ENCODE measurements at places on chromosomes 16 and 17.

- DNase-seq, result no peak
Observed at GRCh38 chr16:12002447-12003006, 26.0 kb downstream of the SNX29 start.

DNA sequence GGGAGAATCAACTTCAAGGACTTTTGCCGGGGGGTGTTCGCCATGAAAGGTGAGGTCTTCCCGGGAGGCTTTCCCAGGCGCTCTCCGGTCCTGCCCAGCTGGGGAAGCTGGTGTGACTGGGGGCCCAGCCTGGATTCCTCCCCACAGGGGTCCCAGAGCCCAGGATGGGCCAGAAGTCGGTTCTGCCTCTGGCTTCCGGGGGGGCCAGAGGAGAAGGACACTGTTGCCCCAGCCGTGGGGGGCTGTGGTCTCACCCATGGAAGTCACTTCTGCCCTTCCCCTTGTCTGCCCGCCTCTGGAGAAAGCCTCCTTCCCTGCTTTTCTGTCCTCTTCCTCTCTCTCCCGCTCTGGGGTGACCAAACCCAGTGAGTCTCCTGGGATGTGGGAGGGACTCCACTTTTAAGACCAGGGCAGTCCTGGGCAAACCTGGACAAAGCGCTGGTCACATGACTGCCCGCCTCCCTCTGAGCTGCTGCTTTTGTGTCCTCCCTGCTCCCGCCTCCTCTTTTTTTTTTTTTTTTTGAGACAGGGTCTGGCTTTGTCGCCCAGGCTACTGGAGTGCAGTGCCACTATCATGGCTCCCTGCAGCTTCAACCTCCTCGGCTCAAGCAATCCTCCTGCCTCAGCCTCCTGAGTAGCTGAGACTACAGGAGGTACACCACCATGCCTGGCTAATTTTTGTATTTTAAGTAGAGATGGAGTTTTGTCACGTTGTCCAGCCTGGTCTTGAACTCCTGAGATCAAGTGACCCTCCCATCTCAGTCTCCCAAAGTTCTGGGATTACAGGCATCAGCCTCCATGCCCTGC lies 40.6 kb downstream of the RAB11FIP4 start:
- no peak for DNase-seq

DNA sequence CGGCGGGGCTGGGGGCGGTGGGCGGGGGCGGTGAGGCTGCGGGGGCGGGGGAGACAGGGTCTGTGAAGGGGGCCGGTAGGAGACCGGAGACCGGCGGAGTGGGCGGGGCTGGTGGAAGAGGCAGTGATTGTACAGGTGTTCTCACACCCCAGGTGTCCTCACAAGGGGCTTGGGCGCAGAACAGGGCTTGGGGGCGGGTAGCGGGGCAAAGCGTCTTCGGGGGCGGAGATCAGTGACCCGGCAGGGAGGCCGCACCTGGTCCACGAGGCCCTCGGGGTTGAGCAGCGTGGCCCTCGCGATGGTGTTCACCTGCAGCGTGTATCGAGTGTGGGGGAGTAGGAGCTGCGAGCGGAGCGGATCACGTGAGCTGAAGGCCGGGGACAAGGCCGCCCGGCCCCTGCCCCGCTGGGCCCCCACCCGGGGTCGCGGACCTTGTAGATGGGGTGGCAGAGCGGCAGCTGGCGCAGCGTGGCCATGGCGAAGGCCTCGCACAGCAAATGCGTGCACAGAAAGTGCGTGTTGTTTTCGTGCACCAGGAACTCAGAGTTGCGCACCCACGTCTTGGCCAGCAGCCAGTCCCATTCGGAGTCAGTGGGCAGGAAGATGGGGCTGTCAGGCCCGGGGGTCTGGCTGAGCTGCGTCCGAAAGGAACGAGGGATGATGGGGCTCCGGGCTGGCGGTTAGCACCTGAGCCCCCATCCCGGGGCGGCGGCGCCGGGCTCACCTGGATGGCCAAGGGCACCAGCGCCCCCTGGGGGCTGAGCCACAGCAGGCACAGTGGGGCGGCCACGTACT lies 8.5 kb downstream of the ALOXE3 start:
- DNase-seq, result no peak

DNA sequence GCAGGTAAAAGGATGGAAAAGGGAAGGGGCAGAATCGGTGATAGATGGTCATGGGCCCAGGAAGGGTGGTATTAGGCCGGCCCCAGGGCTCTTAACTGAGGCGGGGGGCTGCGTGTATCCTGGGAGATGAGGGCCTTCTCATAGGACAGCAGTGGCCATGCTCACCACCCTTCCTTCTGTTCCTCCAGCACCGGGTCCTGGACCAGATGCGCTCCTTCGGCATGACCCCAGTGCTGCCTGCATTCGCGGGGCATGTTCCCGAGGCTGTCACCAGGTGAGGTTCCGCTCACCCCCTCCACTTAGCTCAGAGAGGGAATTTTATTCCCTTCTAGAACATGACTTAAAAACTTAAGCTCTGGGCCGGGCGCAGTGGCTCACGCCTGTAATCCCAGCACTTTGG lies 2.4 kb downstream of the NAGLU start:
- no peak for DNase-seq

DNA sequence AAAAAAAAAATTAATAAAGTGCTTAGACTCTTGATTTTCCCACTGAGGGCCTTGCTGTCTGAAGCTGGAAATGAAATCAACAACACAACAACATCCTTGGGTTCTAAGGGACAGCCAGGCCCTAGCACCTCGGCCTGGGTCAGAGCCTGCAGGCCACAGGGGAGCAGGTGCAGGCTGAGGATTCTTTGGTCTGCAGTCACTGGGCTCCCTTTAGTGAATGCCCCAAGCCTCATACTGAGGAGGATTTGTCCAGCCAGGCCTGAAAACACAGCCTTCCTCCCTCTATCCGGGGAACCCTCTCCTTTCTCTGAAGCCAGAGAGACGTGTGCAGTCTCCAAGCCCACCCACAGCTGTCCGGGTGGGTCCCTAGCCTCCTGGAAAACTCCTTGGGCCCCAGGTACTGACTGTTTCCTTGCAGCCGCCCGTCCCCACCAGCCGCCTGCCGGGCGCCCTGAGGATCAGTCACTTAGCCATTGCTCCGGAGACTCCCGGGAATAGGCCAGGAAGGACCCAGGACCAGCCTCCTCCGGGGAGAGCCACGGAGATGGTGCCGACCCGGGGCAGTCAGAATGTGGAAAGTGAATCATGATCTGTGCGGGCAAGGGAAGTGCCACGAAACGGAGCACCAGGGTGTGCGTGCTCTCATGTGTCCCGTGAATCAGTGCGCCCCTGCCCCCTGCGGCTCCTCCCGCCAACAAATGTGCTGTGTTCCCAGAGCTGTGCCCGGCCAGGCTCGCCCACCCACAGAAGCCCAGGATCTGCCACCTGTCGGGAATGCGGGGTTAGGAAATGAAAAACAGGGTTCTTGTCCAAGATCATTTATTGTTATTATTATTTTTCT lies 91.0 kb downstream of the RTN4RL1 start:
- no peak for DNase-seq

DNA sequence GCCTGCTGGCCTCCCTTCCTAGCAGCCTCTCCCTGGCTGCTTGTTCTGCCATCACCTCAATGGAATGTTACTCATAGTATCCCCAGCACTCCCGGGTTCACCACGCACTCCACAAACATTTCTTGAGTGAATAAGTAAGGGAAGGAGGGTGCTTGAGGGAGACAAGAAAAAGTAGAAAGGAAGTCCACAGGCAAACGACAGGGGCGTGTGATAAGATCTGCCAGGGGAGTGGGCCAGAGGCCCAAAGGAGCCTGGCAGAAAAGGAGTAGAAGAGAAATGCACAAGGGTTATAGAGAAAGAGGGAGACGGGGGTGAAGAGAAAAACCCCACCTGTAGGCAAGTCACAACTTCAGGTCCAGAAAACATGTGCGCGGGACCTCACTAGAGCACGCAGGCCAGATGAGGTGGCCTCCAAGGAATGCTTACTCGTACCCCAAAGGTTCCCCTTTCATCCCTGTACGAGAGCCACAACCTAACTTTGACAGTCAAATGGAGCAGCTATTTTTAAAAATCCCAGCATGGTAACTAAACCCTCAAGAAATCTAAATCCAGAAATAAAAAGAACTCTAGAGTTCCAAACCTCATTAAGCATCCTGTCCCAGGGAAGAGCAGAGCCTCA lies 6.6 kb downstream of the ZDHHC7 start:
- DNase-seq, result peak; percentile 71

GRCh38 chr17:63911657-63912100 lies 621 bp upstream of the CSHL1 start:
- DNase-seq, result no peak

DNA sequence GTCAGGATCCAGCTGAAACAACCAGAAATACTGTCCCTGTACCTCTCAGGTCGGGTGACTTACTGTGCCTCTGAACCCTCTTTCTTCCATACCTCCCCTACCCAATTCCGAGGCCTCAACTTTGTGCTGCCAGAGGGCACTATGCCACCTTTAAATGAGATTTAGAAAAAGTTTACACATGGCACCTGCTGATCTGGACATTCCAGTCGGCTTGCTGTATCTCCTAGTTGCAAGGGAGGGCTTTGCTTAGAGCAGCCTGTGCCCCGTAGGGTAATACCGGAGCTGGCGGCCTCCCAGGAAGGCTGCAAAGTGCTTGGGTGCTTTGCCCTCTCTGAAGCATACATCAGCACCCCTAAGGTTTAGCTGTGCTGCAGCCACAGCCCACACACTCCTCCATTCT lies 306.0 kb upstream of the RBFOX1 start:
- DNase-seq, result no peak

GRCh38 chr16:31107465-31107867 lies 720 bp upstream of the BCKDK start:
- no peak for DNase-seq

GRCh38 chr16:10519929-10520868 lies 60.2 kb downstream of the EMP2 start:
- no peak for DNase-seq

DNA sequence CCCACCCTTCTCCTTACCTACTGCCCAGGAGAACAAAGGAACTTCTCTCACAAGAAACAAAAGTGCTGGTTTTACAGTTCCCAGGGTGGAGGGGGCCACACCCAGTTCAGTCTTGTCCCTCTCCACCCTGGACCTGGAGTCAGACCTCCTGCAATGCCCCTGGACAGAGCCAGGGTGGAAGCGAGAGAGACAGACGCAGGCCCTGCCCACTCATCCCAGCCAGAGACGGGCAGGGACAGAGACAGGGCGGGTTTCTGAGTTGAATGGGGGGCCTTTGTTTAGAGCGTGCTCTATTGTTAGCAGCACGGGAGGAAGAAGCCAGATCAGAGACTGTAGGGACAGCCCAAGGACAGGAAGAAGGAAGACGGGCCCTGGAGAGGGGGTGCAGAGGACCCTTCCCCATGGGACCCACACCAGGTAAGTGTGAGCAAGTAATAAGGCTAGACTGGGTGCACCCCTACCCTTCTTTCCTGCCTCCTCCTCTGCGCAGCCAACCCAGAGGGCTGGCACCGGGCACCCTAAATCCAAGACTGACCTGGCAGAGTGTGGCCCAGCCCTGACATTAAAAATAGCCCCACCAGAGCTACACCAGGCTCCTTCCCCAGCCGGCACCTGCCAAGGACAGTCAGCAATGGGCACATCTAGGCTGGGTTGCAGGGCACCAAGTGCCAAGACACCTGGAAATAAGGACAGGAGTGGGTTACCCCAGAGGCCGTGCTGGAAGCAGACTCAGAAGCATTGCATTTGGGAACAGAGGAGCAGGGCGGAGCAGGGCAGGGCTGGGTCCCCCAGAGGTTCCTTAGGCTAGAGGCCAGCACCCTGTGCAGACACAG lies 10.9 kb downstream of the JUP start:
- no peak for DNase-seq

DNA sequence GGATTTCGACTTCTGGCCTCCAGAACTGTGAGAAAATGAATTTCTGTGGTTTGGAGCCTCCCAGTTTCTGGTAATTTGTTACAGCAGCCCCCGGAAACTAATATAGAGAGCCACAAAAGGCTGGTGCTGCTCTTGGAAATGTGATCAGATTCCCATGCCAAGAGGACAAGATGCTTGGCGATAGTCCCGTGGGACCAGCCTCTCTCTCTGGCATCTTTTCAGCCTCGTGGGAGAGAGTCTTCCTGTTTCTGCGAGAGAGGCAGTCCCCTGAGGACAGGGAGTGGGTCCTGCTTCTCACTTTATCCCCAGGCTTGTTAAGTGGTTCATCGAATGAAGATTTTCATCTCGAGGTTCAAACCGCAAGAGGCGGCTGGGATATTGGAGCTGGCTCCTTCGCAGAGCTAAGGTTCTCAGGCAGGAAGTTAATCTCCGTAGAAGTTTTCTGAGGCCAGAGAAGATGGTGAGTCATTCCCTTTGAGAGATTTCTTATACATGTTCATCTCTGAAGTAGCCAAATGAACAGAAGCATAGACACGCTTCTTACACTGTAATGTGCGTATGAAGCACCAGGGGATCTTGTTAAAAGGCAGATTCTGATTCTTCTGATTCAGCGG lies 211.6 kb upstream of the SDK2 start:
- no peak for DNase-seq

DNA sequence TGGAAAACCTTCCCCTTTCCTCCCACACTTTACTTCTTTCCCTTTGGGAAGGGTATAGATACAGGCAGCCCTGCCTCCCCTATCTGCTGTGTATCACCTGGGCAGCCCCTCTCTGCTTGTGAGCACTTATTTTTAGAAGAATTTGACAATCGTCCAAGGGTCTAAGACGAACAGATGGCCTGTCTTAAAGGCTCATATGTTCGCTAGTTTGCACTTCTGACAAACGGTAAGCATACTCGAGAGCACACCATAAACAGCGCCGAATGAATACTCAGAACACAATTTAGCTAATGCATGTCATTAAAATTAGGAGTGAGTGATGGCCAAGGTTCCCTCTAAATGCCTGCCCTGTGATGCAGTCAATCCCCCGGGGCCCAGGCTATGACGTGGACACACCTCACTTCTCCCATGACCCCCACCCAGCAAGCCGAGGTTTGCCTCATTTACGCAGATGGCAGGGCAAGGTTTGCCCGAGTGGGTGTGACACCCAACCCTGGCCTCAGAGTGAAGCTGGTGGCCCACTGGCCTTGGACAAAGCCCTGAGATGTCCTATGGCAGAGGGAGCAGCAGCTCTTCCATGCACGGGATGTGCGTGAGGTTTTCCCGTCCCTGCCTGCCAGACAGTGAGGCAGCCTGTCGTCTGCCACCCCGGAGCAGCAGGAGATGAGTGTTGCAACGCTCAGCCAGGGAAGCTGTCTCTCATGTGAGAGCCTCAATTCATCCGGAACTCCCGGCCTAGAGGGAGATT lies 125.2 kb downstream of the C16orf78 start:
- no peak for DNase-seq

- no peak for DNase-seq
Observed at GRCh38 chr17:18115517-18115916, 7.0 kb downstream of the MYO15A start.

DNA sequence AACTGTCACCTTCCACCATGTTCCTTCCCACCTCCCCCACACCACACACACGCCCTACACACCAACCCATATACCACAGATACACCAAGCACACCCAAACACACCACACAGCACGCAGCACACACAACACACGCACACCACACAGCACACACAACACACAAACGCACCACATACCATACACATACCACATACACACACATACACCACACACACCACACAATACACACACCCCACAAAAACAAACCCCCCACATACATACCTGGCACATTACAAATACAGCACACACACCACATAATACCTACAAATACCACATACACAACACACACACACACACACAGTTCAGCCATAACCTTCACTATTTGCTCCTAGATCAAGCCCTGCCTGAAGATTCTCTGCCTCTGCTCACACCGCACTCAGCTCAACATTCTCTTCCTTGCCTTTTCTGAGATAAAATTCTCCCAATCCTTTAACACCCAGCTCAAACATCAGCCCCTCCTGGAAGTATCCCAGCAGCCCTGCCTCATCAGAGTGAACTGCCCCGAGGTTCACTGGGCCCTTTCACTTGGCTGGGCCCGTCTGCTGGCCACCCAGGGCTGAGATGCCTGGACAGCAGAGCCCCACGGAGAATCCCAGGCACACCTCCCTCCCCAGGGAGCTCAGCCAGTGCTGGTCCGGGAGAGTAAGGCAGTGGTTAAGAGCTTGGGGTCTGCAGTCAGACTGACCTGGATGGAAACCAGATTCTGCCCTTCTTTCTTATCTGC lies 31.9 kb upstream of the CPNE2 start:
- no peak for DNase-seq

All from SW 1271 (cell line).